ENCODE measurements at places on chromosomes 6 and 20.

DNA sequence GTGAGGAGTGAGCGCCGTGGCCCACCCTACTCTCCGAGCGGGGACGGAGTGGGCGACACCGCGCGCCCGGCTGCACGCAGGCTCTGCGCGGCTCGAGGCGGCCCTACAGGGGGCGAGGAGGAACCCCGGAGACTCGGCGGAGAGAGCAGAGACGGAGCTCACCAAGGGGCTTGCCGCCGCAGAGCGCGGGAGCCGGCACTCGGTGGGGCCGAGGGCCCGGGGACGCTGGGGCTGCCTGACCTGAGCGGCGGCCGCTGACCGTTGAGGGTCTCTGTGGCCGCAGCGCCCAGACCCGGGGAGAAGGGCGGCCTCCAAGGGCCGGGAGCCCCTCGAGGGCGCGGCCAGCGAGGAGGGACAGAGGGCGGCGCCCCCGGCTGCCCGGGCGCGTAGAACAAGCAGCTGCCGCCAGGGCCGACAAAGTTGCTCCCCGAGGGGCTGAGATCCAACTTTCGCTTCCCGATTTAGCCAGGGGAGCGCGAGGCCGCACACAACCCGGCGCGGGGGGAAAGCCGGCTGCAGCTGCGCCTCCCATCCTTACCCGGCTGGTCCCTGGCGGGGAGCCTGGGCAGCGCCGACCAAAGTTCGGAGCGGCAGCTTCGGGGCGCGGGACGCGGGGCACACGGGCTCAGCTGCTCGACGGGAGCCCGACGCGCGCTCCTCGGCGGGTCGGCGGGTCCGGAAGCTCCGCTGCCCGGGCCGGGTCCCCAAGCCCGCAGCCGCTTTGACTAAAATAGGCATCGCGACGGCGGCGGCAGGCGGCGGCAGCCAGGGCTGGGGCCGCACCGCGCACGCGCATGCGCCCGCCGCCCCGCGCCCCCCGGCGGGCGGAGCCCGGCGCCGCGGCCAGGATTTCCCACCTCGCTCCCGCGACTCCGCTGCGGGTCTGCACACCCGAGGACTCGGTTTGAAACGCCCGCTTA is 43.1 kb downstream of the POPDC3 start:
- no peak for DNase-seq

DNA sequence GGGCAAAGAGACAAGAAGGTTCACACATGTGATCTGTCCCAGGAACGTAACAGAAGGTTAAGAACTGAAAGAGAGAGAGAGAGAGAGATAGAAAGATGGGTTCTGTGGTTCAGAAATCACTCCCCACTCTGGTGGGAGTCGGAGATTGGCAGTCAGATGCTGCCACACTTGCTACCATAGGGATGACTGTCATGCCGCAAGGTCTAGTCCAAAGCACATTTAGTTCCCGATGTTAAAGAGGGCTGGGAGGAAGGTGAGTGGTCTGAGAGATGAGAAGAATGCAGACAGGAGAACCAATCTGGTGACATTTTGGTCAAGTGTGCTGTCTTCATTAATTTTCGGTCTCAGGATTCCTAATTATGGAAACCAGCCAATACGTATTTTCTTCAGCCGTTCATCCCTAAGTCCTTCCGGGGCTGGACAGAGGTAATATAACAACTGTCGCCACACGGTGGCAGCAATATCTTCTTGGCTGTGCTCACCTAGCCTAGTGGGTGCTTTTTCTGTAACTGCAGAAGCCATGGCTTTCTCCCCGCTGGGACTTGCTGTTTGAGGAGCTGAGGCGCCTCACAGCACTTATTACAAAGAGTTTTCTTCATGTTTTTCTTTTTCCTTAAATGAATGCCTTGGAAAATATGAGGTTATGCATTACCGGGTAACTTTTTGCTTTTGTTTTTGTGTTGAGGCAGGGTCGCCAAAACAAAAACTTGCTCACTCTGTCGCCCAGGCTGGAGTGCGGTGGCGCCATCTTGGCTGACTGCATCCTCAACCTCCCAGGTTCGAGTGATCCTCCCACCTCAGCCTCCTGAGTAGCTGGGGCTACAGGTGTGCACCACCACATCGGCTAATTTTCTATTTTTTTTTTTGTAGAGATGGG is 46.0 kb downstream of the SLC35D3 start:
- DNase-seq: peak; percentile 10

DNA sequence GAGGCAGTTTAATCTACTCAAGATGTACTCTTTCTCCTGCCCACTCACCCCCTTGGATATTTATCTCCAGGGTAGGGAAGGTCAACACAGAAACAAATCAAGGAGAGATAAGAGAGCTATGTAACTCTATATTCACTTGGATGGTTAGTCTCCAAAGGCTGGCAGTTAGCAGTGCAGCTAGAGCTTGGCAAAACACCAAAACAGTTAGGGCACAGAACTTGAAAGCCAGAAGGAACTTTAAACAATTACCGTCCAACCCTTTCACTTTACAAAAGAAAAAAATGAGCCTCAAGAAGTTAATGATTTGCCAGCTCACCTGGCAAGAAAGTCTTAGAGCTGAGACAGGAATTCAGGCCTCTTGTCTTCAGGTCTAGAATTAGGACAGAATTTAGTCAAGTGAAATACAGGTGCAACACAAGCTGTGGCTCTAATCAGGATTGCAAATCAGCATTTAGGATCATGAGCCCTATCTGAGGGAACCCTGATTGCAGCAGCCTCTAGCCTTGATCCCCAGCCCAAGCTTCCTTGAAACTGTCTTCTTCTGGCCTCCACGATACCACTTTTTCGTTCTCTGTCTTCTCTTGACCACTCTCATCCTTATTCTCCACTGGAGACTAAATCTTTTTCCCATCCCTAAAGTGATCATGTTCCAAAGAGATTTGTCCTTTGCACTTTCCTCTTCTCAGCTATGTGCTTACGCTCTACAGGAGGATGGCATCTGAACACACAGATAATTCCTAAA is 14.9 kb downstream of the NEDD9 start:
- no peak for DNase-seq

DNA sequence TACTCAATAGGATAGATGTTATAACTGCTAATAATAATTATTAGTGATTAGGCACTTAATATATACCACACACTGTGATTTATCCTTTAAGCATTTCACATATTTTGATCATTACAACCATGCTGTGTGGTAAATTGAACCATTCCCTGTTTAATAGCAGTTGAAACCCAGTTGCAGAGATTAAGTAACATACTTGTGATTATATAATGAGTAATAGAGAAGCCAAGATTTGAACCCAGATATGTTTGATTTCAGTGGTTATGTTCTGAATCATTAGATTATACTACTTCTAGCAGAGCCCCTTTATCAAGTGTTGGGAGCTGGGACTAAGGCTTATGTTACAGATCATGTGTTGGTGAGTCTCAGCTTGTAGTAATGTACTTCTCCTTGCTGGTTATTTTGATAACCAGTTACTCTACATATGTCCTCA is 44.1 kb downstream of the STK4 start:
- DNase-seq: no peak

- DNase-seq: no peak
Measured at GRCh38 chr20:10094566-10095173, 59.9 kb downstream of the ANKEF1 start.

DNA sequence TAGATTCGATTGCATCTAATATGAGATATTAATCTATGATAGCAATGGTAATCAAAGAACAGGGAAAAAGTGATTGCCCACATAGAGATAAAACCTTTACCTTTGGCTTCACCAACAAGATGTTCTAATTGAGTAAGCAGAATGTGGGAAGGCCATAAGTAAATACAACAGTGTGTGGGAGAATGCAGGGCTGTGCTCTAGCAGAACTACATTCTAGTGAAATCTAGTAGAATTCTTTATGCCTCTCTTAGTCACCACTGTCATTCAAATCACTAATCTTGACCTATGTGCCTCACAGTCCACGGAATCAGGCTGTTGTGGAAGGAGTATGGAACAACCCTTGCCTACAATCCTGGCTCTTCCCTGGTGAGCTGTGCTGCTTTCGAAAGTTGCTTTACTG is 30.4 kb upstream of the MCM9 start:
- DNase-seq: no peak

DNA sequence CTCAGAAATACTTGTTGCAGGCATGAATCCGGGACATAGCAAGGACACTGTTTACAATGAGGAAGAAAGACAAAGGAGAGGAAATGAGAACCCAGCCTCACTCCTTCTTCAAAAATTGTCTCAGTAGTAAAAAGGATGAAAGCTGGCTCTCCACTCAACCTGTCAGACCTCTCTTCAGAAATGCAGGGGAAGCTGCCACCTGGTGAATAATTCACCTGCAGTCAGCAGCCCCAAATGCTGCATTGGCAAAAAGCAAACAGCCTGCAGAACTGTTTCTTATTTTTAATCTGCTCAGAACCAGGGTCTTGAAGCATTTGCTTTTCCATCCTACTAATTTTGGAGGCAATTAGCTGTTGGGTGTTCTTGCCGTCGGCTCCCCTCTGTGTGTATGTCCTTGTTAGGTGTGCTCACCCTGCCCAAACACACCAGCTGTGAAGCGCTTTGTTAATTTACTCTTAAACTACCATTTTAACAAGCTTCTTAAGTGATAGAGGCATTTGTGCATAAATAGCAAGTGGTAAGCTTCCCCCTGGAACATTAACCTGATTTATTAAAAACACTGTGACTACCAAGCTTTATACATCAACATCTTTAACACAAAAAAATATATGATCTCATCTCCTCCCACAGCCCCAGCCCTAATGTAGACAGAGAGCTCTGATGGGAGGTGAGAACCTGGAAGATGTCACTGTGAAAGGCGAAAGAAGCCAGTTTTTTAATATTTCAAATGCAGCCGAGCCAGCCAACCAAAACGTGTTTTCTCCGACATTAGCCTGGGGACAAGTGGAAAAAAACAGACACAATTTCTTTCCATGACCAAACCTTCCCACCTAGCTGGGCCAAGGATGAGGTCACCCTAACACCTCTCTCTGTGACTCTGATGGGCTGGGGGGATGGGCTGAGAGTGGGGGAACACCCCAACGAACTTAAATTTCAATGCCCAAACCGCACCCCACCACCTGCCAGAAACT is 451.0 kb upstream of the SULF2 start:
- no peak for DNase-seq

DNA sequence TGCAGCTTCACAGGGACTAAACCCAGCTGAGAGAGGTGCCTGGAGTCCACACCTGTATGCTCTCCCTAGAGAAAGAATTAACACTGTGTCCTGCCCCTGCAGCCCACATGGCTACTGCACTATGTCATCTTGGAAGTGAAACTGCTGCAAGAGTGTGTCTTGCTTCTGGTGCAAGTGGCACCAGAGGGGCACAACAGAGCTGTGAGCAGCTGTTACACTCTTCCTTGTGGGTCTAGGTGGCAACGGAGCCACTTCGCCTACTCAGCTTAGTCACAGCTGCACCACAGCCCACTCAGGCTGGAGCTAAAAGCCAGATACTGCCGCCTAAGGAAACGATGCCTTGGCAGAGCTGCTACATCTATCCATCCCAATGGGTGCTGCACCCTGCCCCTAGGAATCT is 391.4 kb downstream of the COL12A1 start:
- no peak for DNase-seq

- DNase-seq: no peak
Measured at GRCh38 chr20:46650575-46651090, 626 bp downstream of the SLC13A3 start.

- DNase-seq: no peak
Measured at GRCh38 chr6:169921217-169921616, 169.8 kb downstream of the ERMARD start.

DNA sequence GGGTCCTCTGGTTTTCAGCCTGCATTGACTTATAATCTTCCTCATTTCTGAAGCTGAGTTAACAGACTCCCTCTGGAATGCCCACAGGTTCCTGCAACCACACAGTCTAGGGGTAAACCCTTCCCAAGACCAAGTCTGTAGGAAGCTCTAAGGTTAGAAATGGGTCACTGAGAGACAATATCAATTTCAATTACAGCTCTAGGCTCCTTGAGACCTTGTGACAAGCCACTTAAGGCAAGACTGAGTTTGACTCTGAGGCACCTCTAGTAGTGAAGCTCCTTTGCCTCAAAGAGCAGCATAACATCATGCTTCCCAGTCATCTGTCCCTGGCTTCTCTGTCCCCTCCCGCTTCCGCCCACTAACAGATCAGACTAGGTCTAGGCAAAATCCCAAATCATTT is 333.2 kb upstream of the JARID2 start:
- no peak for DNase-seq

GRCh38 chr20:44701118-44701857 is 13.9 kb upstream of the CCN5 start:
- no peak for DNase-seq

GRCh38 chr6:142732790-142733189 is 212.2 kb downstream of the HIVEP2 start:
- no peak for DNase-seq

DNA sequence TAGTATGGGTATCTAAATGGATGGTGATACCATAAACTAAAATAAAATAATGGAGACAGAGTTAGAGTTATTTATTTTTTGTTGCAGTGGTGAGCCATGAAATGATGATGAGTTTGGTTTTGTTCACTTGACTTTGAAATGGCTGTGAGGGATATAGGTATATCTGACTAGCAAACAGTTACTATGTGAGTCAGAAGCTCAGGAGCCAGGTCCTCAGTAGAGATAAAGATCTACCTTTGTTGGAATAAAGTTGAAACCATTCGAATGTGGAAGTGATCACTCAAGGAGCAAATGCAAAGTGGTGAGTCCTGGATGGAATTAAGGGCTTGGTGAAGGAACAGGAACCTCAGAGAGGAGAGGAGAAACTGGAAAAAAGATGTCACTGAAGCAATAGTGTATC is 86.0 kb upstream of the TPD52L1 start:
- DNase-seq: no peak

DNA sequence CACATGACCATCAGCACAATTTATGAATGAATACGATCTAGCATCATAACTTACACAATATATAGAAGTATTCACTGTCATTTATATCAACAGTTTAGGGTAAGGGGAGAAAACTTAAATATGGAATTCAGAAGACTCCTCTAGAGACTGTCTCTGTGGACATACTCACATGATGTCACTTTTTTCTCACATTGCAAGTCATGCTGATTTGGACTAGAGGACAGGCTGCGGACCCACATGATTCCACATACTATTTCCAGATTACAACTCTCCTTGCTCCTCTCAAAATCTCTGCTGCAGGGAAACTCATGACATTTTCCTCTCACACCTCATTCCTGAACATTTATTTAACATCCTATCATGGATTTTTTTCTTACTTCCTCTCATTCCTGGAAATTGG is 13.4 kb downstream of the CRISP1 start:
- no peak for DNase-seq

DNA sequence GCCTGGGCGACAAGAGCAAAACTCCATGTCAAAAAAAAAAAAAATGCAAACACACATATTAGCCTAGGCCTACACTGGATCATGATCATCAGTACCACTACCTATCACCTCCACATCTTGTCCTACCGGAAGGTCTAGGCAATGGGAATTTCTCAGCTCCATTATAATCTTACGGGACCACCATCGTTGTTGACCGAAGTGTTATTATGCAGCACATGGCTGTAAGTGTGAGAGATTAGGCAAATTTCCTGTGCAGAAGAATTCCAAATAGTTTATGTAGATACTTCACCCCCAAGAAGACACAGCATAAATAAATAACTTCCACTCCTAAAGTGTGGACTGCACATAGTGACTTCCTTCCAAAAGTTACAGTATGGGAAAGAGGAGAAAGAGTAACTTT is 16.8 kb upstream of the KIAA1755 start:
- DNase-seq: no peak

Measured in AG04449 (cell line).